ENCODE measurements at places on chromosomes 5 and 9.

DNA sequence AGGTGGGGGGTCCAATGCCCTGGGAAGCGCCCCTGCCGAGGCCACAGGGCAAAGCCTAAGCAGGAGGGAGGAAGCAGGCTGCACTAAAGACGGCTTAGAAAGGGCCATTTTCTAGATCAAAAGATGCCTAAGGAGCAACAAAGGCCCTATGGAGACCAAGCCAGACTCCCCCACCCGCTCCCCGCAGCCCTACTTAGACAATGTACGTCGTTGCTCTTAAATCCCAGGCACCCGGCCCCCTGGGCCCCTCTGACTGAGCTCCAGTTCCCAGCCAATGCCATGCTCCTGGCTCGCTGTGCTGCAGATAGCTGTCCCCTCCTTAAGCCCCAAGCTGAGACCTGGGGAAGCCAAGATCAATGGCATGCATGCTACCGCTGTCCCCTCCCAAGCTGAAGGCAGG lies 10.3 kb downstream of the IPPK start:
- DNase-seq = no peak

- DNase-seq = no peak
These were observed 222.3 kb downstream of the FBXL7 start for GRCh38 chr5:15722305-15722704.

- DNase-seq = no peak
These were observed 4.0 kb downstream of the ELL2 start for GRCh38 chr5:95957561-95958203.

GRCh38 chr5:64213531-64213930 lies 47.9 kb downstream of the RNF180 start:
- DNase-seq = no peak

GRCh38 chr9:100100146-100100667 lies 1.2 kb downstream of the INVS start:
- no peak for DNase-seq

Data from GM13976 (cell line).